ENCODE measurements at places on chromosomes 3 and 15.

DNA sequence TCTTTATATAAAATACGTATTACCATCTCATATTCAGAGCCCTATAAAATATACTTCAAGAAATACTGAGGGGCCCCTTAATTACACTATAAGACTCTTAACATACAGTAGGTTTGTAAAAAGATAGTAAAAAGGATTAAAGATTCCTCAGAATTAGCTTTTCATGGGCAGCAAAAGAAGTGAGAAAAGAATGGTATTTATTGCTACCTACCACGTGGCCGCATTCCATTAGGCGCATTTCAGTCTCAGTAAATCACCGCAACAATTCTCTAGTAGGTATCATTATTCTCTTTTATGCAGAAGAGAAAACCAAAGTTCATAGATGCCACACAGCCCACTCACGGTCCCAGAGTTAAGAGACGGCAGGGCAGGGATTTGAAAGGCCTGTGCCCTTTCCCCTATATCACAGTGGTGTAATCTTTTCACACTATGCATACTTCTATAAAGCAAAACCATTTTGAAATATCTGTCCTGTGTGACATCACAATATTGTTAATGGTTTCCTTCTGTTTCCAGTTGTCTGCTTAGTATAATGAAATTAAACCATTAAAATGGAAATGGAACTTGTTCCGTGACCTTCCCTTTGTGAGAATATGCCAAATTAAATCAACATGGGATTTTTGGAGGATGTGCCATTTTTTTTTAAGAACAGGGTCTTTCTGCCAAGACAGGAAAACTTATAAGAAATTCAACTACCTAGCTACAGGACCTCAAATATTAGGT, 1072.2 kb downstream of the FHIT start:
- no peak for DNase-seq

DNA sequence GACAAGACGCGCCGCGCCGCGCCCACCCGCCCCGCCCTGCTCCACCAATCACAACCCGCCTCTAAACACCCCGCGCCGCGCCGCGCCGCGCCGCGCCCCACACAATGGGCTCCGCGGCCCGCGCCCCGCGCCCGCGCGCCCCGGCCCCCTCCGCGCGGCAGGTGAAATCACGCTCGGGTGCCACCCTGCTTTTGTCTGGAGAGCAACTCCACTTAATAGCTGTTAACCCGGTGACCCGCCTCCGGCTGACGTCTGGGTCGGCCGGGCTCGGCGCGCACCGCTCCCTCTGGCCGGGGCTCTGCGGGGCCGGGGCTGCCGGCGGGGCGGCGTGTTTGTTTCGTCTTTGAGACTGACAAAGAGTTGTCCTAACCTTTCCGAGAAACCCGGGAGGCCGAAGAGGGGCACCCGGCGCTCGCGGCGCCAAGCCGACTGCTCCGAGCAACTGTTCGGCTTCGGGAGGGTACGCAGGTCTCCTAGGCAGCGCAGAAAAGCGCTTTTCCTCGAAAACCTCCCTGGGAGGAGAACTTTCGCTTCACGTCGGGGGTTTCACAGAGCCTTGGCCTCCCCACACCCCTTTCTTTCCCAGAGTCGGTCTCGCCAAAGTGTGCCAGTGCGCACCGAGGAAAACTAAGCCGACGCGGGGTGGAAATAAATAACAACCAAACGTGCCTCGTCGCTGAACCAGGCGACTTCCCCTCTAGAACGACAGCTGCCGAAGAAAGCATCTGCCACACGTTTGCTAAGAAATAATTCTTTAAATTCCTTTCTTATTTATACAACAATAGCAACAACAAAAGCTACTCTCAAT, 518.4 kb downstream of the FOXP1 start:
- peak; percentile 69 for DNase-seq

DNA sequence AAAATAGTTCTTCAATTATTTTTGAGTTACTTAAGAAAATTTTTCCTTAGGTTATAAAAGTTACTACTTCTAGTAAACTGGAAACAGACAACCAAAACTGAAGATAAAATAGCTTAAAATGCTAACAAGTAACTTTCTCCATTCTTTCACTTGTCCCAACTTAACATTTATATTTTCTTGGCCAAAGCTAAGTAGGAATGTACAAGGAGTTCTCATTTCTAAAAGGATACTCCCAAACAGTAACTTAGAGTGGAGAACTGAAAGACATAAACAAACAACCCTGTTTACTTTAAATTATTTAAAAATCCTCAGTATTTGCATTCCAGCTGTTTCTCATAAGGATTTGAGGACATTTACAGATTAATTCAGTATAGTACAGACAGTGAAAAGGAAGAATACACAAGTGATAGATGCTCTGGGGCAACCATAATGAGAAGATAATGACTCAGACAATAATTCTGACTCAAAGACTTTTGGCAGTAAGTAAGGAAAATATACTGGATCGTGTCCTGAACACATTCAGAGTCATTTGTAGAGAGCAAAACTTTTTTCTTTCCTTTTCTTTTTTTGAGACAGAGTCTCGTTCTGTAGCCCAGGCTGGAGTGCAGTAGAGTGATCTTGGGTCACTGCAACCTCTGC, 29.2 kb upstream of the ANXA2 start:
- no peak for DNase-seq

DNA sequence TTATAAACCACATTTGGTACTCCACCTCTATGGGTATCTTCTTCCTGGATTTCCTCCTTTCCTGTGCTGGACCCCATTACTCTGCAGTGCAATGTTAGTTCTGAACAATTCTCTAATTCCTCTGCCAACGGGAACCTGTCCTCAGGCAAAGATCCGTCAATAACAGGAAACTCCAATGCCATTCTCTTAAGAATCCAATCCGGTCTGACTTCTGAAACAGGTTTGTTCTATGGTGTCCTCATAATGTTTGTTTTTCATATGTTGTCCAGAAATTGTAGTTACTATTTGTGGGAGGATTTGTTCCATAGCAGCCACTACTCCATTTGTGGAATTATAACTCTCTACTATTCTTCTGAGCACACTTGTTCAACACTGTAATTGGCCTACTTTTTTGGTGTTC, 112.7 kb downstream of the TBL1XR1 start:
- DNase-seq, result no peak

DNA sequence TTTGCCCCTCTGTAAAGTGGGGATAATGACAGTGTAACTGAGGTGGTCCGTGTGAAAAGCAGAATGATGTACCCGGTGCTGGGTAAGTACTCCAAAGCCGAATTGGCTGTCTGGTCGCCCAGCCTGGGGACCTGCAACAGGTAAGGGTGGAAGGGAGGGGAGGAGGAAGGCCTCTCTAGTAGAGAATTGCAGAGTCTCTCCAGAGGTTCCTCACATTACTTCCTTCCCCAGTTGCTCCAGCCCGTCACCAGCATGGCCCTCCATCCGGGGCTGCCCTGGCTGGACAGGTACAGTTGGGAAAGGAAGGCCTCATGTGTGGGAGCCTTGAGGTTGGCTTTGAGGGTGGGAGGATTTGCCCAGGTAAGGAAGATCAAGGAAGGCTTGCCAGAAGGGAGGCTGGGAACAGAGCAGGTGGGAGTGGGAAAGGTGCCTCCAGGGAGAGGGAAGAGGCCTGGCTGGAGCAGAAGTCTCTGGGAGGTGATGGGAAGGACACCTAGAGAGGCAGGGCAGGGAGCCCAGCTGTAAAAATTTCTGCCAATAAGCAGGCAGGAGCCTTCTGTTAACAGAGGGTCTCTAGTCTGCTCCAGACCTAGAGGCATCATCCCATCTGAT, 1.7 kb upstream of the PSTPIP1 start:
- DNase-seq, result no peak

- peak; percentile 67 for DNase-seq
Measured at GRCh38 chr3:48919215-48920138, 835 bp downstream of the ARIH2 start.

DNA sequence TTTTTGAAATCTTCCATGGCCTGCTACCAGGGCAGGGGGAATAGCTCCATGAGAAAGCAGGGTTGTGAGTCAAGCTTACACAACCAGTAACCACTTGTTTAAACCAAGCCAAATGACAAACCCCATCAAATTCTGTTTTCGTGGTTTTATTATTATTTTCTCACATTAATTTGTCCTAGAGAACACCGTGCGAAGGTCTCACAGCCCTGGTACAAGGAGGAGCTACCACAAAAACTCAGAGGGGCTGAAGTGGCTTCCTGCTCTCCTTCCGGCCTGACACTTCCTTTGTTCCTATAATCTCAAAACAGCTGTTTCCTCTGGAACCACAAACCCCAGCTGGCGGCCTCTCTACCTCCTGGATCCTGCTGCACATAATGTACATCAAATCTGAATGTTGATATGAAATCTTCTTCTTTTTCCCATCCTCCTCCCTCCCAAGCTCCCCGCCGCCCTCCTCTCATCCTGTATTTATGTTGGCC, 375.9 kb downstream of the MCTP2 start:
- DNase-seq, result no peak

- no peak for DNase-seq
Measured at GRCh38 chr3:109923431-109923830, 586.1 kb upstream of the DPPA4 start.

DNA sequence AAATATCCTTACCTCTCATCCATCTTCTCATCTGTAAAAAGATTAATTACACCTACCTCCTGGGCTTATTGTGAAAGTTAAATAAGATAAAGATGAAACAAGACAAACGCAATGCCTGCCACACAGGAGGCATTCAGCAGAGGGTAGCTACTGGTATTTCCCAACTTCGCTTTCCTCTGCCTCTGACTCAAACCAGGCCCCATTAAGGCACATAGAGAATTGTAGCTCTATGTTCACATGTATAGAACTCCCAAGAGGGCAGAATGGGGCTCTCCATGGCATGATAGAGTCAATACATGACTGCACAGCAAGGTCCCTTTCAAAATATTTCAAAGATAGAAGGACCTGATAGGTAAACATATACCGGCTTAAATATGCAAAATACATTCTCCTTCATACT, 1.4 kb downstream of the LYSMD2 start:
- DNase-seq, result peak; percentile 38

DNA sequence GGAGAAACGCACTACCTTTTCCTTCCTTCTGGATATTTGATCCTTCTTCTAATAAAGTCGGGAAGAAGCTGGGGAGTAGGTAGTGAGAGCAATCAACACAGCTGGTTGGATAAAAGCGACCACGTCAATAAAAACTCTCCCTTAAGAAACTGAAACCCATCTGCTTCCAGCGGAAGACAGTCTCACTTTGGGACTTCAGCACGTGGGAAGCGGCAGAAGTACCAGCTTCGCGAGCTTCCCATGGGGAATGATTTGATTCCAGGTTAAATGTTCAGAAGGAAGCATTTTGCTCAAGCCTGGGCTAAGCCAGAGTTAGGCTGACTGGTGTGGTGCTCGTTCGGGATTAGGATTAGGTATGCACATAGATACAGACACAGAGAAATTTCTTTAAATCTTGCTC, 262.3 kb upstream of the LYSMD4 start:
- DNase-seq, result no peak

GRCh38 chr3:106290304-106290997, 421.6 kb upstream of the CBLB start:
- no peak for DNase-seq

DNA sequence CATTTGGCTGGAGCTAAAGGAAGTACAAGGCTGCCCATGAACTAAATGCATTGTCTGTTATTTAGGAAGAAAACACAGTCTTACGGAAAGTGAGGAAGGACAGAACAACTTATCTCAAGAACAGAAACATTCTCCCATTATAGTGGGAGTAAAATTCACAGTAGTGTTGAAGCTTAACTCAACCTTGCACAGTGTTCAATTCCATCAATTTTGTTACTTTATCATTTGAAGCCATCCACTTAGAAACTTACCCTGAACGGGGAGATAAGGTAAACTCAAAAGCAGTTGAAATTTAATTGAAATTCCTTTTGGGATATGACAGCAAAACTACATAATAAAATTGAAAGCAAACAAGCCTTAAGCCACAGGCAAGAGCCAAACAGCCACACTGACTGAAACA, 186.9 kb downstream of the PCCB start:
- DNase-seq, result no peak

- DNase-seq, result no peak
Measured at GRCh38 chr3:707041-707440, 385.8 kb upstream of the CNTN6 start.

- DNase-seq, result no peak
Measured at GRCh38 chr3:148066802-148067201, 630.9 kb upstream of the AGTR1 start.

- DNase-seq, result no peak
Measured at GRCh38 chr3:169659096-169659819, 4.3 kb downstream of the MECOM start.

- DNase-seq, result no peak
Measured at GRCh38 chr3:54067055-54067698, 55.2 kb upstream of the CACNA2D3 start.

GRCh38 chr3:183811638-183812037, 13.7 kb downstream of the MAP6D1 start:
- no peak for DNase-seq

DNA sequence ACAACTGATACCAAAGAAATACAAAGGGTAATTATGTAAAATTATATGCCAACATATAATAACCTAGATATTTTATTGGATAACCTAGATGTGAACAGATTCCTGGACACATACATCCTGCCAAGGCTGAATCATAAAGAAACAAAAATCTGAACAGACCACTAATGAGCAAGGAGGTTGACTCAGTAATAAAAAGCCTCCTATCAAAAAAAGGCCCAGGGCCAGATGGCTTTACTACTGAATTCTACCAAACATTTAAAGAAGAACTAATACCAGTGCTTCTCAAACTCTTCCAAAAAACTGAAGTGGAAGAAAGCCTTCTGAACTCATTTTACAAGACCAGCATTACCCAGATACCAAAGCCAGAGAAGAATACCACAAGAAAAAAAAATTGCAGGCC, 32.4 kb downstream of the THBS1 start:
- DNase-seq, result no peak

DNA sequence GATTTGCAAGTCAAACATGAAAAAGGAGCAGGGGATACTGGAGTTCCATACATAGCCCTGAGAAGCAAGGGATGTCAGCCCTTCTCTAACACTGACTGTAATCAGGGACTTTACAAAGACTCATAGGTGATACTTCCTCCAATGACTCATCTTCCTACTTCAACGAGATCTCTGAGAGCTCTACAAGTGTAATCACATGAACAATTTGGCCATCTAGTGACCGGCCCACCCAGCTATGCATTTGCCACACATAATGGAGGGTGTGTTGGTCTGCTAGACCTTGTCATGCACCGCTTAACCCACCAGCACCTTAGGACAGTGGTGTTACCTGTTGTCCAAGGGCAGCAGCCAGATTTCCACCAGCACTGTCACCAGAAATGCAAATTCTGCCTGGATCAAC, 75.3 kb downstream of the NCEH1 start:
- no peak for DNase-seq

- DNase-seq, result no peak
Measured at GRCh38 chr3:134446800-134447199, 39.0 kb downstream of the ANAPC13 start.

DNA sequence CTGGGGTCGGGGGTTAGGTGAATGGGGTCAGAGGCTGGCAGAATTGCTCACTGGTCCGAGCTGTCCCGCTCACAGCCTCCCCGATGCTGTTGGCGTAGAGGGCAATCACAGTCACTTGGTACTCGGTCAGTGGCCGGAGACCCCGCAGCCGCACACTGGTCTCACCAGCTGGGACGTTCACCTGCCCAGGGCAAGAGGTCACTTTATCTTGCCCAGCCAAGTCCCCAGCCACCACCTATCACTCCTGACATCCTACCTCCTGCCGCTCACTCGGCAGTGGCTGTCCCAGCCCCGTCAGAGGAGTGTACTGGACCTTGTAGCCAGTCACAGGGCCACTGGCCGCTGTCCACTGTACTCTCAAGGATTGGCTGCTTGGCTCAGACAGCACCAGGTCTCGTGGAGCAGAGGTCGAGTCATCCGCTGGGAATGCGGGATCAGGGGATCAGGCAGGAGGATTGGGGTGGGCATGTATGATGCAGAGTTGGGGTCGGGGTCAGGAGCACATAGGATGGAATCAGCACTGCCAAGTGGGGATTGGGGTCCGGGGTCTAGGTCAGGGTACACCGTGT, 2.5 kb downstream of the COL7A1 start:
- no peak for DNase-seq

All from stimulated activated CD4-positive, alpha-beta T cell treated with anti-CD3 and anti-CD28 coated beads, Interleukin-4, amount 100 ng/mL, for 24 hours (primary cell).